ENCODE measurements at places on chromosomes 6 and 20.

DNA sequence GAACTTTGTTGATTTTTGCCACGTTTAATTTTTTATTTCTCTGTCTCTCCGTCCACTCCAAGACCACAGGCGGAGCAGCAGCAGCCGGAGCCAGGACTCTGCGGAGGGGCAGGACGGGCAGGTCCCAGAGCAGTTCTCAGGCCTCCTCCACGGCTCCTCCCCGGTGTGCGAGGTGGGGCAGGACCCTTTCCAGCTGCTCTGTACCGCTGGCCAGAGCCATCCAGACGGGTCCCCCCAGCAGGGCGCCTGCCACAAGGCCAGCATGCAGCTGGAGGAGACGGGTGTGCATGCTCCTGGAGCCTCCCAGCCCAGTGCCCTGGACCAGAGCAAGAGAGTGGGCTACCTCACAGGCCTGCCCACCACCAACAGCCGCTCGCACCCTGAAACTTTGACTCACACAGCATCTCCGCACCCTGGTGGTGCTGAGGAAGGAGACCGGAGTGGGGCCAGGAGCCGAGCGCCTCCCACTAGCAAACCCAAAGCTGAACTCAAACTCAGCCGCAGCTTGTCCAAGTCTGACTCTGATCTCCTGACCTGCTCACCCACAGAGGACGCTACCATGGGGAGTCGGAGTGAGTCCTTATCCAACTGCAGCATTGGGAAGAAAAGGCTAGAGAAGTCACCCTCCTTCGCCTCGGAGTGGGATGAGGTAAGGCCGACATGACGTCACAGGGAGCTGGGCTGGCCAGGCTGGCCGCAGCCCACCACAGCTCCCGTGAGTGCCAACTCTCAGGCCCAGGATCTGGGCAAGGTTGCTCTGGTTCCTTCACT is 123.5 kb downstream of the TCP11 start:
- DNase-seq: no peak

- DNase-seq: peak; percentile 77
Observed at GRCh38 chr20:33667676-33668465, 1.1 kb downstream of the ACTL10 start.

DNA sequence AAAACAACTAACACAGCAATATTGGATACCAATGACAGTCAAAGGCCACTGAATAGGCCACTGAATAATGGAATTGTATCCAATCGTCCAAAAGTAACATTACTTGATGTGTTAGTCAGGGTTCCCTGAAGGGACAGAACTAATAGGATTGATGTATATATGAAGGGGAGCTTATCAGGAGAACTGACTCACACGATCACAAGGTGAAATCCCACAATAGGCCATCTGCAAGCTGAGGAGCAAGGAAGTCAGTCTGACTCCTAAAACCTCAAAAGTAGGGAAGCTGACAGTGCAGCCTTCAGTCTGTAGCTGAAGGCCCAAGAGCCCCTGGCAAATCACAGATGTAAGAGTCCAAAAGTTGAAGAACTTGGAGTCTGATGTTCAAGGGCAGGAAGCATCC is 571.4 kb downstream of the PRKN start:
- peak; percentile 7 for DNase-seq

DNA sequence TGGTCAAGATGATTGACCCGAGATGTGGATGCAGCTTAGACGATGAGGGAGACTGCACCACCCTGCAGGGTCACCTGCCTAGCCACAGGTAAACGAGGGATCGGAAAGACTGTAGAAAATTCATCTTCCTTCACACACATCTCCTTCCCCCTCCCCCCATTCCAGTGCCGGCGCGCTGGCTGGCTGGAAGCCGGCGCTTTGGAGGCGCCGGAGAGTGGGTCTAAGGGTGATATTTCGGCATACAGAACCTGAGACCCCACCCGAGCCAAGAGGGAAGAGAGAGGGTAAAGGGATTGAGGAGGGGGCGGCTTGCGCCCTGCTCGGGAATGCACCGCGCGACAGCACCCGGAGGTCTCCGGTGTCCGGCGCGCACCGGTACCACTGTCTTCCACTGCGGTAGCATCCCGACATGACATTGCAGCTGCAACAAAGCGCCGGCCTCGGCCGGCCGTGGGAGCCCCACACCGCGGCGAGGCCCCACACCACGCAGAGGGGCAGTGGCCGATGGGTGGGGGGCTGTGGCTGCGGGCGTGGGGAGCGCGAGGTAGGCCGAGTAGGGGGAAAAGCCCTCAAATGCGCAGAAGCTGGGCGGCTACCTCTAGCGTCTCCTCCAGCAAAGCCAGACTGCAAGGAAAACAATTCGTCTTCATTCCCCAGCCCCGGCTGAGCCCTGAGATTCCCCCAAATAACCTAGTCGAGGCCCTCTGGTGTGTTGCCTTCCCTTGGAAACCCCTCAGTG is 984 bp downstream of the TNFRSF21 start:
- peak; percentile 52 for DNase-seq

GRCh38 chr6:36492092-36492491 is 49.3 kb downstream of the KCTD20 start:
- no peak for DNase-seq

GRCh38 chr6:91392951-91393350 is 806.1 kb upstream of the MAP3K7 start:
- no peak for DNase-seq

DNA sequence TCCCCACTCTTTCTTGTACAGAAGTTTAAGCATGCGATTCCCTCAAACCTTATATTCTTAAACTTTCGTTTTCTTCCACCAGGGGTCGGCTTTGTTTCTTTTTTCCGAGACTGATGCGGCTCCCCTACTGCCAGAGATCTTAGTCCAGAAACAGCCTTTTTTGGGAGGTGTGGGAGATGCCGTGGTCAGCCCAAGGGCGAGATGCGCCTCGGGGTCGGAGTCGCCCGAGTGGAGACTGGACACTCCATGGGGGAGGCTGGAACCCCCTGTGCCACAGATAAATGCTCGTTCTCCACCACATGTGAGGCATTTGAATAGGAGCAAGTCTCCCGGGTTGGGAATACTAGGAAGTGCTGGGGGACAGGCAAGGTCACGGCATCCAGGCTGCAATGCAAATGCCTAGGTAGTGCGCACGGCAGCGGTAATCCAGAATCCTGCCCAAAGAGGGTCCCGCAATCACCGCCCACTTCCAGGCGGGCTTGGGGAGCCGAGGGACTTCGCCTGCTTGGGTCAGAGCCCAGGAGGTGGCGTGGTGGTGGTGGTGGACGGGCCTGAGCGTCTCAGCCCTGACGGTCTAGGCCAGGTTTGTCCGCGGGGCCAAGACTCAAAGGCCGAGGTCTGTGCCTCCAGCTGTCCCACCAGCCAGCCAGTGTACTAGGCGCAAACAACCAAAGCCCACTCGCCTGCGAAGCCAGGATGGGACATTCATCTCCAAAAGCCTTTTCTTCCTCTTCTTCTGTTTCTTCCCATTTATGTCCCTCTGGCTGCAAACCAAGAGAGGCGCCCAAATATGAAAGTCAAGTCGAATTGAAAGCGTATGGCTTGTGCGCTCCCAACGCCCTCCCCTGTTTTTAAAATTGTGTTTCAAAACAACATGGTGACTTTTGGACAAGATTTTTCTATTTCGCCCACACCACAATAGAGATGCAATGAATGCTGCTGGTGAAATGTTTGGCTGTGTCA is 39.3 kb upstream of the OSTM1 start:
- DNase-seq: peak; percentile 57

DNA sequence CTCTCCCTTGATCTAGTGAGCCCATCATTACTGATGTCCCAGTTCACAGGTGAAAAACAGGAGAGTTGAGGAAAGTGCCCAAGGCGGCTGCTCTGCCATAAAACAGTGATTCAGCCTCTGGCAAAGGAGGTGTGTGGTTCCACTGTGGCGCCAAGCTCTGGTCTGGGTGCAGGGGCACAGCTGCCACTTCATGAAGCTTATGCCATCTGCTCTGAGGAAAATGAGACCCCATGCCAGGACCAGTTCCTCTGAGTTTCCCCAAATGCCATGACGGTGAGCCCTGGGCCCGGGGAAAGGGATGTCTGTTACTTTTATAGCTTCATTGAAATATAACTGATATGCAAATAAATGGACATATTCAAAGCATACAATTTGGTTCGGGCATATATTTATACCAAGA is 33.7 kb upstream of the ZBP1 start:
- DNase-seq: no peak

- peak; percentile 41 for DNase-seq
Observed at GRCh38 chr20:53706008-53706465, 112.4 kb upstream of the ZNF217 start.

Data from iris pigment epithelial cell (primary cell).